ENCODE measurements at places on chromosomes 2 and 18. TPM values are rescaled to one million over a fixed set of nuclear protein-coding genes. Genes with fewer than 3 reads are reported as not detected.

Gene ELOA2
- not detected for polyA plus RNA-seq

Gene DIPK1C
- polyA plus RNA-seq, result not detected

Gene FOXI3
- not detected for polyA plus RNA-seq

Gene SIX3
- polyA plus RNA-seq, result not detected

Gene CPO
- polyA plus RNA-seq, result not detected

Gene UBE2F
- 82.4 TPM for polyA plus RNA-seq

Gene IL37
- polyA plus RNA-seq, result not detected

Gene CNTNAP5
- not detected for polyA plus RNA-seq

Gene SP140L
- 24.1 TPM for polyA plus RNA-seq

Gene KCNJ3
- polyA plus RNA-seq, result not detected

Gene MEMO1
- 31.0 TPM for polyA plus RNA-seq

Gene NDC80
- polyA plus RNA-seq, result 6.4 TPM

Gene CFC1
- not detected for polyA plus RNA-seq

Gene DNAH7
- not detected for polyA plus RNA-seq

Gene COL5A2
- not detected for polyA plus RNA-seq

Gene CACNB4
- polyA plus RNA-seq, result not detected

Gene HAAO
- polyA plus RNA-seq, result 0.21 TPM

Gene RANBP2
- polyA plus RNA-seq, result 2.8 TPM

Gene GALNT13
- not detected for polyA plus RNA-seq

Gene UNC80
- not detected for polyA plus RNA-seq

Gene CDKL4
- polyA plus RNA-seq, result not detected

Gene LRP1B
- polyA plus RNA-seq, result not detected

Gene POTEJ
- not detected for polyA plus RNA-seq

Gene GRHL1
- polyA plus RNA-seq, result 0.33 TPM

Gene CGREF1
- 0.36 TPM for polyA plus RNA-seq

Gene COL4A4
- 0.10 TPM for polyA plus RNA-seq

Gene ERICH2
- polyA plus RNA-seq, result 0.58 TPM

Gene GPC1
- 0.65 TPM for polyA plus RNA-seq

Gene MEIS1
- polyA plus RNA-seq, result not detected

Gene SPP2
- polyA plus RNA-seq, result not detected

Gene COBLL1
- polyA plus RNA-seq, result 0.42 TPM

Gene PLEKHA3
- 28.8 TPM for polyA plus RNA-seq

Gene CAPN13
- polyA plus RNA-seq, result not detected

Gene PJVK
- 0.23 TPM for polyA plus RNA-seq

Gene HTR2B
- polyA plus RNA-seq, result 0.21 TPM

Gene IL18RAP
- 0.33 TPM for polyA plus RNA-seq

Gene CNGA3
- polyA plus RNA-seq, result not detected

Gene SLC11A1
- polyA plus RNA-seq, result 0.37 TPM

Gene CYP27A1
- polyA plus RNA-seq, result 0.15 TPM

Gene TMEM169
- polyA plus RNA-seq, result 2.4 TPM

Gene RALBP1
- polyA plus RNA-seq, result 33.9 TPM

Gene FBXO36
- polyA plus RNA-seq, result 2.2 TPM

Gene AP1S3
- polyA plus RNA-seq, result 1.3 TPM

Gene CXCR1
- not detected for polyA plus RNA-seq

Gene SEPTIN10
- 2.5 TPM for polyA plus RNA-seq

Gene SLC16A14
- 0.44 TPM for polyA plus RNA-seq

All from CD4-positive, alpha-beta memory T cell (primary cell).